ENCODE measurements at places on chromosomes 6 and 20.

DNA sequence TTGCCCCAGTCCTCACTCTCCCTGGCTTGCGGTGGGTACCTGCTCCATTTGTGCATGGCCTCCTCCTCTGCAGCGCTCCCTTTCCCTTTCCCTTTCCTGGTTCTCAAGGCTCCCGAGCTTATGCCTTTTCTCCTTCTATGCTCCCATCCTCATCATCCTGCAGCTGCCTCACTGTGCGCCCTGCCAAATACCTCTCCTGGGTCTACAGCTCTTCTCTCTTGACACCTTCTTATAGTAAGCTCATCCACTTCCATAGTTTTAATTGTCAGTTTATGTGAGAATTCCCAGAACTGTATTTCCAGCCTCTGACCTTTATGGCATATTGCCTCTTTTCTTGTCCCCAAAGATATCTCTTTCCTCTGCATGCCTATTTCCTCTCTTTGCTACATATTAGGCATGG, 5.9 kb downstream of the ADGRF5 start:
- no peak for ATAC-seq

DNA sequence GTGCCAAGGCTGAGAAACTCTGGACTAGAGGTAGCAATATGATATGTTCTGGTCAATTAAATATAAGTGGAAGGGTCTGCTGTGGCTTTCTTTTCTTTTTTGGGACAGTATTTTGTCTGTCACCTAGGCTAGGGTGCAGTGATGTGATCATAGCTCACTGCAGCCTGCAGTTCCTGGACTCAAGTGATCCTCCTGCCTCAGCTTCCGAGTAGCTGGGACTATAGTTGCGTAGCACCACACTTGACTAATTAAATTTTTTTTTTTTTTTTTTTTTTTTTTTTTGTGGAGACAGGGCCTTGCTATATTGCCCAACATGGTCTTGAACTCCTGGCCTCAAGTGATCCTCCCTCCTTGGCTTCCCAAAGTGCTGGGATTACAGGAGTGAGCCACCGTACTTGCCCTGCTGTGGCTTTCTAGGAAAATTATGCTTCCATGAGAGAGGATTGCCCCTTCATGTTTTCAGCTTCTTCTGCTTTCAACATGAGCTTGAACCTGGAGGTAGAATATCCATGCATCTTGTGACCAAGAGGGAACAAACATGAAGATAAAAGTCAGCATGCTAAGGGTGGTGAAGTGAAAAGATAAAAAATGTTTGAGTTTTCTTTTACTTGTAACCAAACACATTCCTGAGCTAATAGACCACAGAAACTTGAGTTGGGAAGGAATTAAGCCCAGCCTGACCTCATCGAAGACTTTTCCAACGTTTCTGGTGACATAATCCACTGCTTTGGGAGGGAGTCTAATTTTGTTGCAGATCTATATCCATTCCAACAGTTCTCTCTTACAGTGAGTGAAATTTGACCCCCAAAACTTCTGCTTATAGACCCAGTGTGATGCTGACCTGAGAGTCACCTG, 75.1 kb downstream of the CARMIL1 start:
- ATAC-seq, result no peak

- ATAC-seq, result no peak
Measured at GRCh38 chr6:56424542-56425083, 177.2 kb upstream of the COL21A1 start.

- ATAC-seq, result no peak
Measured at GRCh38 chr6:50120300-50120699, 70.6 kb upstream of the DEFB112 start.

GRCh38 chr6:55397986-55398385, 70.7 kb downstream of the GFRAL start:
- no peak for ATAC-seq

- no peak for ATAC-seq
Measured at GRCh38 chr6:108120311-108120710, 45.5 kb upstream of the NR2E1 start.

DNA sequence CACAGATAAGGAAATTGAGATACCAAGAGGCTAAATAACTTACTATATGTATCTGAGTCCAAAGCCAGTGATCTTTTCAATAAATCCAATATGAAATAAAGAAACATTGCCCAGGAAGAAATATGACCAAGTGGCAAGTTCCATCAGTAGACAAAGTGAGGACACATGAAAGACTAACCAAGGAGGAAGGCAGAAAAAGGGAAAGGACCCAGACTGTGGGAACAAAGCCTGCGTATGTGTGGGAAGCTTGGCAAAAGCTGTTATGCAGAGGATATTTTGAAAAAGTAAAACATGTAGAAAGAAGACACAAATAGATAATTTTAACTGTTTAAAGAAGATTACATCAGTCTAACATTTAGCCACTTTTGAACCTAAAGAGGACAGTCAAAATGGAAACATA, 264.4 kb upstream of the PRDM1 start:
- ATAC-seq, result no peak

DNA sequence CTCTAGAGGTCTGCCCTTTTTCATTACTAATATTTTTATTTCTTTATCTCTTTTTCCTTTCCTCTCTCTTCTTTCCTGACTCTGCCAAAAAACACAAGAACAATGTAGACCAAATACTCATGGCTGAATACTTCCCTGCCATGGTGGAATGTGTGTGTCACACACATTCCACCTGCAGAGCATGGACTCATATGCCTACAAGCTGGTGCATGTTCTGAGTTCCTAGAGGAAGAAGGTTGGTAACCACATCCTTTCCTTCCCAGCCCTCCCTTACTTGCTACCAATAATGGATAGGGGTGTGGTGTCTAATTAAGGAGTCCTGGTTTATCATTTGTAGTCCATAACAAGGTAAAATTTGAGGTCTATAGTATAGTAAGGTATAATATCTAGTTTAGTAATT, 15.2 kb upstream of the CST9L start:
- ATAC-seq, result no peak

GRCh38 chr20:56861590-56861989, 232.5 kb downstream of the TFAP2C start:
- ATAC-seq, result no peak

DNA sequence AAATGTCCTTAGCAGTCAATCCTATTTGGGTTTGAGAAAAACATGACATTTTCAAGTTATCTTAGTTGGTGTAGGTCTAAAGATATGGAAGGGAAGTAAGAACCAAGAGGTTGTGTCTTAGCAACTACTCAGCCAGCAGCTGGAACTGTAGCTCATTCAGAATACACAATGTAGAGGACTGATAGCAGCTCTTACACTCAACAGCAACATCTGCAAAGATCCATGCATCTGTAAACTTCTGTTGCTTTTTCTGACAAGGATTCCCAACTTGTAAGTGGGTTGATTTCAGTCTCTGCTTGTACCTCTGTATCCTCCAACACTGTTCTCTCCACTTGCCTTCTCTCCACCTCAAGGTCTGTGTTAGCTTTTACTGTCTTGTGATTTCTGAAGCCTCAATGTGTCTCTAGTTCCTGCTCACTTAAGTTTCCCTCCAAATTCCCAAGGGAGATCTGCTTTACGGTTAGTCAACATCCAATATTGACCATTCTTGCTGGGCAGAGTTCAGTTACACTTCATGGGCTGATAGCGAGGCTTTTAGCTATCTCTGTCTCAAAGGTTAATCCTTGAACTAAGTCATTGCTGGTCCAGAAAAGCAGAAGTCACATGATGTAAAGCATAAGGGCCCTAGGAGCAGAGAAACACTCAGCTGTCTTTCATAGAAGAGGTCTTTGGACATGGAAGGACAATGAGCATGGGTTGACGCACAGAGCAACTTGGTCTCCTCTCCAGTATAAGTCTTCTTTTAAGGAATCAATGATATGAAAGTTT, 71.6 kb upstream of the LGSN start:
- ATAC-seq, result no peak

DNA sequence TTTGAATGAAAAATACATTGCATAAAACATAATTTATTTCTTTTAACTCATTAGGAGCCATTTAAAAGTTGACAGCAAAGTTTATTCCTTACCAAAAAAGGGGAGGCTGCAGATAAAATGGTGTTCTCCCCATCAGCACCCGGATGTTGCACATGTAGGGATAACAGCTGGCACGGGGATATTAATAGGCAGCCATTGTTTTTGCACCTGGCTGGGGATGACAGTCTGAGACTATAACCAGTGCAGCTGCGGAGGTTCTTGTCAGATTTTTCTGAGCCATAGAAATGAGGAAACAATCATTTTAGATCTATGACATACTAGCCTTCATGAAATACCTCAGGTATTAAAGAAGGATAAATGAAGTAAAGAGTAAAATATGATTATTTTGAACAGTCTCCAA, 20.1 kb upstream of the HECA start:
- no peak for ATAC-seq

All from activated T-helper 17 cell treated with anti-CD3 and anti-CD28 coated beads, Interleukin-2, amount 50 U/mL, for 72 hours (primary cell).